ENCODE measurements at places on chromosomes 7 and 10.

DNA sequence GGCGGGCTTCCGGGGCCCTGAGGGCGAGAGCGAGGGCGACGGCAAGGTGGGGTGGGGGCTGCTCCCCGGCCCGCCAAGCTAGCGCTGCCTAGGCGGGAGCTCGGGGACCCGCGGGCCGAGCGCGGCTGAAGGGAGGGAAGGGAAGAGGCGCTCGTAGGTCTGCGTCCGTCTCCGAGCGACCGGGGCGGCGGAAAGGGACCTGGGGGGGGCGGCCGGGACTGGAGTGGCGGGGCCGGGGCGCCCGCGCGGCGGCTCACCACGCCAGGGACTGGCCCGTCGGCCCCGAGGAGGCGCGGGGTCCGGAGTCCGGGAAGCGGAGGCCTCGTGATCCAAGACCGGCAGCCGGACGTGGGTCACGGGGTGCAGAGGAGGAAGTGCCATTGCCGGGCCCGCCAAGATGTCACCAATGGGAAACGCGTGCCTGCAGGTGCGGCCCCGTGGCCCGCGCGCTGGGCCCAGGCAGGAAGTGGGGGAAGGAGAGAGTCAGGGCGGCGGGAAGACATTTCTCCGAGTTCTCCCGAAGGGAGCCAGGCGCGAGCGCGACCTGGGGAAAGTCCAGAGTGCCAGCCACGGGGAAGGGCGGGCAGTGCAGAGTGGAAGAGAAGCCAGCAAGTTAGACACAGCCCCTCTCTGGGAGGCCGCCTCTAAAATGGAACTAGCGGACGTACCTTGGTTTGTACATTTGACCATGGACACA, 11.9 kb downstream of the HNRNPF start:
- peak; percentile 61 for DNase-seq

DNA sequence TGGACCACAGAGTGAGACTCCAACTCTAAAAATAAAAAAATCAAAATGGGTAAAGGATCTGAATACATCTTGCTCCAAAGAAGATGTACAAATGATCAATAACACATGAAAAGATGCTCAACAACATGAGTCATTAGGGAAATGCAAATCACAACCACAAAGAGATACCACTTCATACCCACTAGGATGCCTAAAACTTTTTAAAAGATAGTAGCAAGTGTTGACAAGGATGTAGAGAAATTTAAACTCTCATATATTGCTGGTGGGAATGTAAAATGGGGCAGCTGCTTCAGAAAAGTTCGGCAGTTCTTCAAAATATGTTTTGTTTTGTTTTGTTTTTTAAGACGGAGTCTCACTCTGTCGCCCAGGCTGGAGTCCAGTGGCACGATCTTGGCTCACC, 45.7 kb upstream of the GTF2IRD1 start:
- no peak for DNase-seq

GRCh38 chr7:39644170-39644569, 20.8 kb downstream of the RALA start:
- no peak for DNase-seq

GRCh38 chr7:155558351-155558750, 12.0 kb upstream of the CNPY1 start:
- no peak for DNase-seq

DNA sequence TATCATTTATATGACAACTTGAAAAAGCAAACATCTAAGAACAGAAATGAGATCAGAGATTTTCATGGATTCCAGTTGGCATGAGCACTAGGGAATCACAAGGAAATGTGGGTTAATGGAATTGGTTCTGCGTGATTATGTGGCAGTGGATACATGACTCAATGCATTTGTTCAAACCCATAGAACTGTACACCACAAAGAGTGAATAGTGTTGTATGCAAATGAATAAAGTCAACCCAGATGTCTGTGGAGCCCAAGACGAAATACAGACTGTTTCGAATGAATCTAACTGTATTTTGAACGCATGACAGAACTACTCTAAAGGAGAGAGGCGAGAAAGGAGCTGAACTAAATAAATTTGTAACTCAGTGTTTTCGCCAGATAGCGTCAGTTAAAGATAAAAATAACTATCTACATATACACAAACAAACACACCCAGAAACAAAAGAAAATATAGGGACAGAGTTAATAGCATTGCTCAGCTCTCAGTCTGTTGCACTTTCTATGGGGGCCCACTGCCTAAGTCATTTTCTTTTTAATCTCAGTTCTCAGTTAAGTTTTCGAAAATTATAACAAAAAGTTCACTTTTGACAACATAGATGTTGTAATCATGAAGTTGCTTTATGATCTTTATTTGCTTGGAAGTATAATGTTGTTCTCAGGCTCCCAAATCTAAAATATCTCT, 636.7 kb upstream of the SEMA3D start:
- DNase-seq: no peak

DNA sequence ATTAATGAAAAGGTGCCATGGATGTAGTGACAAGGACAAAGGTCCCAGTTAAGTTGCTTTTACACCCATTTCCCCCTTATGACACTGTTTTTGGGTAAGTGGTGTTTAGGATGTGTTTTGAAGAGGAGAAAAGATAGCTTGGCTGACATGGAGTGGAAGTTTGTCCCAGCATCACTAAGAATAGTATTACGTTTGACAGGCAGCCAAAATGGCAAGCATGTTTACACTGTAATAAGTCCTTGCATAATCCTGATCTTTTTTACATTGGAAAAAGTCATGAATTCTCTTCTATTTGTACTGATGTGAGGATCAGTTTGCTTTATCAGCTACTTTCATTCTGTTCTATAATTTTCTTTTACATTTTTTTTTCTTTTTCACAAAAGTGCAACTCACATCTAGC, 137.8 kb downstream of the CHRM2 start:
- no peak for DNase-seq

DNA sequence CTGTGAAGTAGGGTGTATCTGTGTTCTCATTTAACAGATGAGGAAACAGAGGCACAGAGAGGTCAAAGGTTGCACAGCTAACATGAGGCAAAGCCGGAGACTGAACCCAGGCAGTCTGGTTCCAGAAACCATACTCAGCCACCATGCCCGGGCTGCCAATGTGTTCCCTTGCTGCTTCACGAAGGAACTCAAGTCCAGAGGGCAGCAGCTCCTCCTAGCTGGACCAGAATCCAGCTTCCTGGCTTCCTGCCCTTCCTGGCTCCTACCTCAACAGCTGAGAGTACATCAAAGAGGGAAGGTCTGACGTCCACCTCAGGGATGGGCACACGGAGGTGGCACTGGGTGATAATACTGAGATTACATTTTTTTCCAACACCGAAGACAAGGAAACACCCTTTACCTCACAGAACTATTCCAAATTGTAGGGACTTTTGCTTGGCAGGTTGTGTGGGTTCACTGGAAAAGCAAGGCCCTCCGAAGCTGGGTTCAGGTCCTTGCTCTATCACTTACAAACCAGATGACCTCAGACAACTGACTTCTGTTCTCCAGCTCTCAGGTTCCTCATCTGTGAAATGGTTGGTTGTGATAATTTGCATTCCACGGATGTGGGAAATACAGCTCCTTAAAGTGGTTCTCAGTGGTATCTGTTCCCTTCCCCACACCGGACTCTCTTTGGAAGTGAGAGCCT, 154.1 kb upstream of the ZMIZ1 start:
- DNase-seq: no peak

DNA sequence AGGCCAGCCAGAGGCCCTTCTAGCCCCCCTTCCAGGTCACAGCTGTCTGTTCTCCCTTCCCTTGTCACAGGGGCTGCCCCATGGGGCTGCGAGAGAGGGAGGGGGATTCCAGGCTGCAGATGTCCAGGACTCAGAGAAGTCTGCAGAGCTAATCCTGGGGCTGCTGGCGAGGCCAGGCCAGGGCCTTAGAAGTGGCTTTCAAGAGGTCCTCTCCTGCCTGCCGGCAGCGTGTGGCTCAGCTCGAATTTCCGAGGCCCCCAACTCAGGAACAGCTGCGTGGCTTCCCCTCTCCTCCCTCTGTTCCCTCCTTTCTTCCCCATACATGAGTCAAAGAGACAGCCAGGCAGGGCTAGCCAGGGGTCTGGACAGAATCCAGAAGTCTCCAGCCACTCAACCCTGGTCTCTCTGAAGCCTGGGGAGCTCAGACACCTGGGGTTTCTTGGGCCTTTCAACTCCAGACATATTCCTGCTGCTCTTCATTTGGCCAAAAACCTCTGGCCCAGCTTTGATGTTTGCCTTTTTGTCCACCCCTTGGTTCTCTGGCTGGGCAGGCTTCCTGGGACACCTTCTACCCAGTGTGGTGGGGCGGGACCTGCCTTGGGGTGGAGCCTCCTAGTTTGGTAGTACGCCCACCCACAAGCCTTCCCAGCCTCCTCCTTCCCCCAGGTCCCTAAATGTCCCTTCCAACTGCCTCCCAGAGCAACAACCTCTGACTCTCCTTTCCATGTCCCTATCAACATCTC, 21.8 kb upstream of the EIF5AL1 start:
- DNase-seq: no peak

DNA sequence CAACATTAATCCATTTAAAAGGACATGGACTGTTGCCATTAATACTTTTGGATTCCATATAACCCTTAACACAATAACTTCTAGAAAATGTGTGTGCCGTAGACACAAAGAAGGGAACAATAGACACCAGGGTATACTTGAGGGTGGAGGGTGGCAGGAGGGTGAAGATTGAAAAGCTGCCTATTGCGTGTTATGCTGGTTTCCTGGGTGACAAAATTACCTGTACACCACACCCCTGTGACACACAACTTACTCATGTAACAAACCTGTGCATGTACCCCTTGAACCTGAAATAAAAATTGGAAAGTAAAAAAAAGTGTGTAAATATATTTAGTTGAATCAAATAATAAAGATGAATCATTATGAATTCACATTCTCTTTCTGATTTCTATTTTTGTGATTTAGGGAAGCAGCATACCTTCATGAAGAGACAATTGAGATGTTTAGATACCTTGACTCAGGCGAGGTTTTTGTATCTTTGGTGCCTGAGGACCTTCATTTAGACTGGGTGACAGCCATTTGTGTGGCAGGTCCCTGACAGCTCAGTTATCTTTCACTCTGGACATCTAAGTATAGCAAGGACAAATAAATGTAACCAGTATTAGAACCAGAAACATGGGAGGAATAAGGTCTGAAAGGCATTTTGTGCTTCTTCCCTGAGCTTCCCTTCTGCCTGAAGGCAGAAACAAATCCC, 28.7 kb downstream of the GIMAP8 start:
- peak; percentile 32 for DNase-seq

DNA sequence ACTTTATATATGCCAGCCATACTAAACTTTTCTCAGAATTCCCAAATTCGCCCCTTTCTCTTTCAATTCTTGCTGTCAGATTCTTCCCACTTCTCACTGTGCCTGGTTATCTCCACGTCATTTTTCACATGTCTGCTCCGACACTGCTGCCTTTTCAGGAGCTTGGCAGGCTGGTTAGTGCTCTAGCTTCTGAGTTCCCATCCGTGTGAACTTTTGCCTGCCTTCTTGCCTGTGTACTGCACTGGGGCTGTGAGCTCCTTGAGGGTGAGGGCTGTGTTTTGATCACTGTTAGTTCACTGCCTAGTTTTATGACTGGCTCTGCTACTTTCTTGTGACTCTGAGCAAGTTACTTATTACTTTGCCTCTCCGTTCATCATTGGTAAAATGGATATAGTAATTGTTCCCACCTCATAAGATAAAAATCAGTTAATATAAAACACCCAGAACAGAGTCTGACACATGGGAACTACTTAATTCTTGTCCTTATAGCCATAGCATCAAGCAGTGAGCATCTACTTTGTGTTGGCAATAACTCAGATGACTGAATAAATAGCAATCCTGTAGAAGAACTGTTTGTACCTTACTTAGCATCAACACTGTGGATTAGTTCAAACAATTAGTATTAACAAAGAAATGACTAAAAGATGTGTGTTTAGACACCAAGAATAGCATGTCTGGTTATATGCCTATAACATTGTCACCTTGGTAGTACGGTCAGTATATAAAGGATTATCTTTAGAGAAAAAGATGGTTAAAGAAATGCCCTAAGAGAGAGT, 5.5 kb downstream of the GSTO1 start:
- no peak for DNase-seq

DNA sequence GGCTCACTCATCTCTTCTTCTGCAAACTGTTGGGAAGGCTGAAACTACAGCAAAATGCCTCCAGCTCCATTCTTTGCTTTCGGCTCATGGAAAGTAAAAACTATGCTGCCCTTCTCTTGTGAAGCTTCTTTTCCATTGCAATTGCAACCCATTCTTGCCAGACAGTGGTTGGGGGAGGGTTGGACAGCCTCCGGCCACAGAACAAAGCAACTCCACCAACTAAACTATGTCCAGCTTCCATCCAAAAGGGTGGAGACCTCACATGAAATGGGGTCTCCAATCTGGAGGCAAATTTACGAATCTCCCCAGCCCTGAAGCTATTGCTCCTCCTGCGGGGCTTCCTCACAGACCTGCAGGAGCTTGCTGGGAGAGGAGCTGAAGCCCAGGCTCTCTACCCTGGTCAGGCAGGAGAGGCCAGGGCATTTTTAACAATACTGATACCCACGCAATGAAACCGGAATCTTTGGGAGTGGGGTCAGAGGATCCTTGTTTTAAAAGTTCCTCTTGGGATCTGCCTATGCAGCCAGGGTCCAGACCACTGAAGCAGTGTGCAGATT, 549 bp downstream of the GPNMB start:
- no peak for DNase-seq

GRCh38 chr10:49761789-49762565, at the start of gene OGDHL:
TSS of gene OGDHL (minus strand) at chr10:49762323. CDS start at chr10:49758592, 3,731 bp downstream.
- DNase-seq: peak; percentile 35

- no peak for DNase-seq
Measured at GRCh38 chr7:39672176-39672575, 48.8 kb downstream of the RALA start.

- DNase-seq: no peak
Measured at GRCh38 chr10:45580371-45581215, 92.0 kb downstream of the ZFAND4 start.

DNA sequence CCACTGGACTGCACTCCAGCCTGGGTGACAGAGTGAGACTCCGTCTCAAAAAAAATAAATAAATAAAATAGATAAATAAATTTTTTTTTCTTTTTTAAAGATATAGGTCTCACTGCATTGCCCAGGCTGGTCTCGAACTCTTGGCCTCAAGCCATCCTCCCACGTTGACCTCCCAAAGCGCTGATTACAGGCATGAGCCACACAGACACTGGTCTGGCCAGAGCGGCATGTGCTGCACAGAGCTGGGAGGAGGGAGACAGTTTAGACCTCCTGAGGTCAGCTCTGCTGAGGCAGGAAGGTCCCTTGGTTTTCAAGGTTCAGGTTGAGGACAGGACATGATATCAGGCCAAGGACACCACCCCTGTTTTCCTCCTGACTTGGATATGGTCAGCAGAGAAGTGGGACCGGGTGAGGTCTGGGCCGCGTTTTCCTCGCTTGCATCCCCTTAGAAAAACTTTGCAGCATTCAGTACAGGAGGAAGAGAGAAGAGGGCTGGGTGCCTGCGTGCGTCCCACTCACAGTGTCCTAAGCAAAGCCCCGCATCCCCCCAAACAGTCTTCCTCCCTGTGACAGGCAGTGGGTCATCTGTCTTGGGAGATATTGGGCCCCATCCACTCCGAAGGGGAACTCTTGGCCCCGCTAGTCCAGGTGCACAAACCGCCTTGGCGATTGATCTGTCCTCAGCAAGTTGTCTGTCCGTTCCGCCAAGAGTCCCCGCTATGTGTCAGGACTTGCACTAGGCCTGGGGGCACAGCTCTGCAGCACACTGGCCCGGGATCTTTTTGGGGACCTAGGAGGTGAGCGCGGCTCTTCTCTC, 56.1 kb downstream of the ZNF727 start:
- no peak for DNase-seq

- no peak for DNase-seq
Measured at GRCh38 chr7:92200791-92201190, 21.8 kb upstream of the LRRD1 start.

Measured in activated CD8-positive, alpha-beta memory T cell treated with anti-CD3 and anti-CD28 coated beads, Interleukin-2, amount 50 U/mL, for 4 hours (primary cell).